Stimulated activated CD4-positive, alpha-beta T cell treated with anti-CD3 and anti-CD28 coated beads, Interleukin-1b, Interleukin-23, amount 100 ng/mL, for 4 hours (primary cell): ENCODE measurements at places on chromosomes 2 and 18.

DNA sequence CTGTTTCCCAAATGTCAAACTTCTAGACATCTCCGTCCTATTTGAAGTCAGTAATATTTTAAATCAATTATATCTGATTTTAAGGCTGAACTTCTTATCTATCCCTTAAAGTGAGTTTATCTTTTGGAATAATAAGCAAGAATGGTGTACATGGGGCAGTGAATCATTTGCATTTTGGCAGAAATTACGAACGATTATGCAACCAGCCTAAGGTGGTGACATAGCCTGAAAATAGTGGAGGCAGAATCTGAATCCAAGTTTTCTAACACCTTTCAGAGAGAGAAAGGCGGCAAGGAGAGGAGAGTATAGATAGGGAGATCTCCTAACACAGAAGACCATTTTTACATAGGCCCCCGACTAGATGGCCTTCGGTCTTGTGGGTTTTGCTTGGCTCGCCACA, 10.7 kb downstream of the ZBTB14 start:
- no peak for DNase-seq

- DNase-seq = no peak
Observed at GRCh38 chr2:168039881-168040280, 207.5 kb downstream of the STK39 start.

GRCh38 chr2:132562245-132562644, 107.8 kb downstream of the LYPD1 start:
- no peak for DNase-seq

DNA sequence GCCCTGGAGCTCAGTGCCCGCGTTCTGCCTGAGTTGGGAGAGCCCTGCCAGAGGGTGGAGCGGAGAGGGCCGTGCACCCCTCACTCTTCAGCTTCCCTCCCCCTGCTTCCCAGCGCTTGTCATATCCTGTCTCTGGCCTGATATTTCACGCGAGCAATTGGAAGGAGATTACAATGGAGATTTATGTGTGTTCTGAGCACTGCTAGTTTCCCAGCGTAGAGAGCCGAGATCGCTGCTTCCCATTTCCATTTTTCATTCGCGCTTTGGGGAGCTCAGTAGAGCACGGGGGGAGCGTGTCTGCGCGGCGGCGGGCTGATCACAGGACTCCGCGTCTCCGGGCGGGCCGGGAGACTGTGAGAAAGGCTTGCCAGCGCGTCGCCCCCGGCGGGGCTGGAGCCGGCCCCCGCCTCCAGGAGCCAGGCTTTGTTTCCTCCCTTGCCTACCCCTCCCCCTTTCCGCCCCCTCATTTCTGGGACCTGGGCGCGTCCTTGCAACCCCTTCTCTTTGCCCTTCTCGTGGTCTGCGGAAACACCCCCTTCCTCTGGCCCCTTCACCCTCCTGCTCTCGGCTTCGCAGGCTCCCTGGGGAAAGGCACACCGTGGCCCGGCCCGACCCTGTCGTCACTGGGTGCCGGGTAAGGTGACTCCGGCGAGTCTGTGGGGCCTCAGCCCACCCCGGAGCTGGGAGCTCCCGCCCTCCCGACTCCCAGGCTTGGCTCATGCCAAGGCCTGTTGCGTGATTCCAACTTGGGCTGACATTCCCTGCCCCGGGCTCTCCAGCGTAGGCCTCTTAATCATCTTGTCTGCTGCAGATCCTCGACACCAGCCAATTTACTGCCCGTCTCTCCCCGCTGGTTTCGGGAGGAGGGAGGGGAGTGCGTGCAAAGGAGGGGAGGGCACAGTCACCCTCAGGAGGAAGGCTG, 5.8 kb downstream of the DLX2 start:
- no peak for DNase-seq

DNA sequence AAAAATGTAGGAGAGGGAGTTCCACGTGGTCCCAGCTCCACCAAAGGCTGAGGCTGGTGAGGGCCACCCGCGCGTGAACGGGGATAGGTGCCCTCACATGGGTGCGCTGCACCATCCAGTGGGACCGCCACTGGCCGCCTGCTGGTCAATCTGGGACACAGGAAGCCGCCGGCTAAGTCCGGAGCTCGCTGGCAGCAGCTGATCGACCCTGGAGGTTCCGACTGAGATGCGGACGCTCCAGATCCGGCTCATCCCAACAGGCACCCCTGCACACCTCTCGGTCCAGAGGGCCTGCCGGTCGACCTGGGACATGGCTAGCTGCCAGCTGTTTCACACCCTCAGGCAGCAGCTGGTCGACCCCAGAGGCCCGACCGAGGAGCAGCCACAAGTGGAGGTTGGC, 116.5 kb upstream of the ANKRD30BL start:
- DNase-seq = no peak

DNA sequence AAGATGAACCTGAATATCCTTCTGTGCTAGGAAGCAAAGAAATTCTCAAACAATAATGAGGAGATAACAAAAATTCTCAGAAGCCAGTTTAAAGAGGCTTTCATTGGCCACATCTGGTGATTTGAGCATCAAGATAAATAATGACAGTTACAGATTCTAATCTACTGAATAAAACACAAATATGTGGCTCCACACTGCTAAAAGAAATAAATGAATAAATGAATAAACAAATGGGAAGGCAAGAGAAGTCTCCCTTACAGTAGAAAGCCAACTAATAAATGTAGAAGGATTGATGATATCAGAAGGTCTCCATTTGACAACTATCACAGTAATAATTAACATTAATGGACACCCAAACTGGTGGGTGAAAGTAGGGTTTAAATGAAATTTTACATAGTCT, 54.6 kb upstream of the ADAM23 start:
- DNase-seq = no peak

DNA sequence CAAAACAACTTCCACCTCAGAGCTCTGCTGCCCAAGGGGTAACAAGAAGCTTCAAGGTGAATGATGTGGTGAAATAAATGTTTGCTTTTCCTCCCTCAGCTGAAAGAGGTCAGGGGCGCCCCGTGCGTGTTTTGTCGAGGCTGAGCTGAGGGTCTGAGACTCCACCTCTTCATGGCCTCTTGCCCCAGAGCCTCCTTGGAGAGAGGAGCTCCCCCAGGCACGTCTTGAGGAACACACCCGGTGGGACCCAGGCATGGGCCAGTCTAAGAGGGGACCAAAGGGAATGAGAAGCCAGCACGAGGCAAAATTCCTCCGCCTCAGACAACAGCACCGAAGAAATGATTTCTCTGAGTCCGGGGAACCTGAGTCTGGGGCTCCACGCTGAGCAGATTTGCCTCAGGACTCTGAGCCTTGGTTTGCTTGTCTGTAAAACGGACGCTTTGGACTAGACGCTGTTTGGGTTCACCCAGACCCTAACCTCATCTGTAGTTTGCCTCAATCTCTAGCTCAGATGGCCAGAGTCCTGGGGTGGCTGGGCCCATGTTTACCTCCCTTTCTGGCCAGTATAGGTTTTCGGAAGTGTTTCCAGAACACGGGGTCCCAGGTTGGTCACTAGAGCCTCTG, 56.4 kb upstream of the ODC1 start:
- DNase-seq = no peak
